BJ (cell line): ENCODE measurements at places on chromosomes 1 and 21.

- no peak for DNase-seq
Measured at GRCh38 chr1:225911191-225912130, 12.6 kb downstream of the PYCR2 start.

GRCh38 chr1:177286396-177286795 is 115.6 kb downstream of the BRINP2 start:
- no peak for DNase-seq

GRCh38 chr1:223207293-223208066 is 64.4 kb upstream of the TLR5 start:
- DNase-seq = no peak

GRCh38 chr1:182630586-182630985 is 26.4 kb upstream of the RGS16 start:
- DNase-seq = no peak

GRCh38 chr21:38832664-38833063 is 26.9 kb downstream of the ETS2 start:
- no peak for DNase-seq

GRCh38 chr1:60751306-60751705 is 331.1 kb upstream of the NFIA start:
- DNase-seq = no peak

DNA sequence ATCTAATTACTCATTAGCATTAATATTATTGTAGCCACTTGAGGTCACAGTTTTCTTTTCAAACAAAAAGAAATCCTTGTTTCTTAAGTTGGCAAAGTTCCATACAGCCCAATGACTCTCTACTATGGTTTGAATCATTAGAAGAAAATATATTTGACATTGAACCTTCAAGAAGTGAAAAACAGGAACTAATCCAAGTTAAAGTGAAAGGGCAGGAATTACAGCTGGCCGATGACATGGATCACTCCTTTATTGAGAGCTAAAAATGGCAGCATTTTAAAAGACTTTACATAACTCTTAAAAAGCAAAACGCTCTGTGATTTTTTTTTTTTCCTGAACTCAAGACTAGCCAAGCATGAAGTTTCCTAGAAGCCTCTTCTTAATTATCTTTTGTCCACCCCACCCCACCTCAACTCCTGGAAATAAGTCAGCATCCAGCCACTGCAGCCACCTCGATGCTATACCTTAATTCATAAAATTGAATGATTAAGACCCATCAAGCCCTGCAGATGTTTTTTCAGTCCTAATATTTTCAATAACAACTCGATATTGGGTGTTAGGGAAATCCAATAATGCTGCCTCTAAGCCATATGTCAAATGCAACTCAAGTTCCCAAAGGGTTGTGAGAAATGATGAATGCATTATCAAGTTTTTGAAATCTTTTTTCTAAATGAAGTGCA is 323.1 kb downstream of the HHIPL2 start:
- DNase-seq = no peak

DNA sequence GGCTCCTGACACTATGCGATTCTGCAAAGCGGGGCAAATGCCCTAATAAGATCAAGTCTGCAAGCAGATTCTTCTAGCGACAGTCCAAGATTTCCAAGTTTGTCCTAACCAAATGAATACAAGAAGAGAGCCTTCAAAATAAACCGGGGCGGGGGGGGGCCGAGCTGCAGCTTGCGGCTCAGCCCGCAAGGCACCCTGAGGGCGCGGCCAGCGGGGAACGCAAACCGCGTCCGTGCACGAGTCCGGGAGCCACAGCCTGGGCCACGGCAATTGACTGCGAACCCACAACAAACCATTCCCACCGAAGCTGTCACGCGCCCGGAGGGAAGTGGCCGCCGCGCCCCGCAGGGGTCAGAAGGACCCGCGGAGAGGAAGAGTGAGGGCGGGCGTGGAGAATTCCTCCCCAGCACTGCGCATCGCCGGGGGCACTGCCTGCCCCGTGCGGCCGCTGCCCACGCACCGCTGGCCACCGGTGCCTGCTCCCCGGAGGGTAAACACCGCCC is 687 bp downstream of the TGFBR3 start:
- no peak for DNase-seq

DNA sequence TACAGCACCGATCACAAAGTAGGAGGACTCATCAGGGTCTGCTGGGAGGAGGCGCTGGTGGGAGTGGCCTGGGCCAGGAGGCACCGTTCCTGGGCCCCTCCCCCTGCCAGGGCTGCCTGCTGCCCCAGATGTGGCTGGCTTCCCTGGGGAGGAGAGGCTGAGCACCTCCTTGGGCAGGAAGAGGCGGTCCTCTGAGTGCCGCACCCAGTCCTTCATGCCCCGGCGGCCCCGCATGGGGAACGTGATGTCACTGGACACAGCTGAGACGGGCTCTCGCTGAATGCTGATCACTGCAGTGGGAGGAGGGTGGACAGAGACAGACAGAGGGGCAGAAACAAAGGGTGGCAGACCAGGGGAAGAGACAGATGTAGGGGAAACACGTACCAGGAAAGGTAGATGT is 24.8 kb downstream of the ADGRB2 start:
- no peak for DNase-seq

- no peak for DNase-seq
Measured at GRCh38 chr1:161000736-161001480, 20.0 kb downstream of the F11R start.

DNA sequence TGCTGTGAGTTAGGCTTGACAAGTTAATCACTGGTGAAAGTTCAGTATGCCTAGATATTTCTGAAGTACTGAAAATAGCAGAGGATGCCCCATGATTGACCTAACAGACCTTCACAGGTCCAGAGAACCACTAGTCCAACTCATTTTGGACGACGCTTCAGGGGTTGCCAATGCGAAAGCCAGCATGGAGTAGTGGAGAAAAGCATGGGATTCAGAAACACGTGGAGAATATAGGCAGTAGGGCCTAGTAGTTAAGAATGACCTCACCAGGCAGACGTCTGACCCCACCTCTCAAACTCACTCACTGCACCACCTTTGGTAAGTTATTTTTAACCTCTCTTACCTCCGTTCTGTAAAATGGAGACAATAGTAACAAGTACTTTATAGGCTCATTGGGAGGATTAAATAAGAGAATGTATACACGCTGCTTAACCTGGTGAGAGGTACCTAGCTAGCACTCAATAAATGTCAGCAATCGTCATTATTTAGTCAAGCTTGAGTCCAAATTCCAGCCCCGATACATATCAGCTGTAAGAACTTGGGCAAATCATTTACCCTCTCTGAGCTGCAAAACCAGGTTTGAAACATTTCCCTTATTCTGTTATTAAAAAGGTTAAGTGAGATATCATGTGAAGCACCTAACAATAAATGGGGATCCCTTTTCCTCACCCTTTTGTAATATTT is 13.2 kb downstream of the PLPP3 start:
- DNase-seq = no peak

DNA sequence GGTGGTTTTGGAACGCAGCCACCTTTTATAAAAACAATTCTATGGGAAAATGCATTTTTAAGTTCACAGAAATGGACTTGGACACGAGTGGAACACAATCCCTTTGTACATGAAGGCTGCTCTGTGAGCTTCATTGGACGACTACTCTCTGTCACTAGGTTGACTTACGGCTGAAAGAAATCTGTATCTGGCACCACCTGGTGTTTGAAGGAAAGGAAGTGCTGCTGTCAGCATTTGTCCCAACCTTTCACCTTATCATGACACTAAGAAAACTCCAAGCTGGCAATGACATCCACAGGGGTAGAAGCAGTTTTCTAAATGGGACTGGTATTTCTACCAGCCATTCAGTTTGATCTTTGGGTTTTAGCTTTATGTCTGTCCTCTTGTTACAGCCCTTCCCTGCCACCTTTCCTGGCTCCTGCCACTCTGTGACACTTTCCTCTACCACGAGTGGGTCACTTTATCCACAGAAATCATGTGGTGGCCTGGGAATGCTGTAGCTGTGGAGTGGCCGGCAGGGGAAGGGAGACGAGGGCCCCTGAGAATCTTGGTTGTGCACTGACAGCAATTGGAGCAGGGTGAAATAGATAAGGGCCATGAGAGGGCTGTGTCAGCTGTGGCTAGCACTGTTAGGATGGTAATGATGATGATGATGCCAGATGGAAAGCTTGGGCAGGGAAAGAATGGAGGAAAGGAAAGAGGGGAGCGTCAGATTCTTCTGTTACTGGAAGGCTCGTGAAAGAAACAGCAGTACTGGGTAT is 85.2 kb downstream of the TBX19 start:
- no peak for DNase-seq

DNA sequence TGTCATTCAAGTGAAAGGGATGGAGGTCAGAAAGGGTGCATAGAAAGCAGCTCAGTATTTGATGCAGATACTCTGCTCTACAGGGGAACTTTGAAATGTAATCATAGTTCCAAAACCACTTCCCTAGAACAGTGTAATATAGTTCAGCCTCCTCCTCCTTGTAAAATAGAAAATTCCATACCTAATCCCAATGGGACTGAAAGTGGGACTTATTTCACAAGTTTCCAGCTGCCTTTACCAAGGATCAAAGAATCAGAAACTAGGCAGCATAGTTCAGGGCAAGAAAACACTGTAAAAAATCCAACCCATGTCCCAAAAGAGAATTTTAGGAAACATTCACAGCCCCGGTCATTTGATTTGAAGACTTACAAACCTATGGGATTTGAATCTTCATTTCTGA is 8.1 kb upstream of the TMCO2 start:
- DNase-seq = no peak

- DNase-seq = no peak
Measured at GRCh38 chr1:89823679-89824292, 3.0 kb downstream of the LRRC8D start.

GRCh38 chr1:47727051-47727696 is 270.0 kb downstream of the TRABD2B start:
- DNase-seq = no peak

GRCh38 chr1:8684590-8684989 is 132.8 kb downstream of the RERE start:
- no peak for DNase-seq

DNA sequence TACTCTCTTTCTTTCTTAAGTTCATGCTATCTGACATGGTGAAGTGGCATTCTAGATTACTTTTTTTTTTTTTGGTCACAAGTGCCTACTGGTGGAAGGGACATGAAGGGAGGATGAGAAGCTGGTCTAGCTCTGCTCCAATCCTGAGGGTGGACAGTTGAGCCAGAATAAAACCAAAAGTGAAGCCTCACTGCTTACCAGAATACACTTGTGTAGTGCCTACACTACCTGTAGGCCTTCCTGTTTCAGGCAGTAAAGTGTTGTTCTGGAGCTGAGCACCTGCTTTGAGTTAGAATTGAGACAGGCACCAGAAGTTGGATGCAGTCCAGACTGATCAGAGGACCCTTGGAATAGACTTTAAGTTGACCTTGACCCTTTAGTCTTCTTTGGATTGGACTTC is 40.4 kb upstream of the APOBEC4 start:
- no peak for DNase-seq

DNA sequence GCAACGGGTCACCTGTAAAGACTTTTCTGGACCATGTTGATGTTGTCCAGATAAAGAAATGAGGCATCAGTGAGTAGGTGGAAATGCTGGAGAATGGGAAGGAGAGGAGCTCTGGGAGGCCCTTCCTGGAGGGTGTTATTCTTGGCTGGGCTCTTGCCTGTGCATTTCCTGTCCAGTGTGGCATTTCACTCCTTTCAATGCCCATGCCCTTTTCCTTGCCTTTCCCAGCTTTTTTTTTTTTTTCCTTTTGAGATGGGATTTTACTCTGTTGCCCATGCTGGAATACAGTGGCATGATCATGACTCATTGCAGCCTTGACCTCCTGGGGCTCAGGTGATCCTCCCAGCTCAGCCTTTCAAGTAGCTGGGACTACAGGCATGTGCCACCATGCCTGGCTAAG is 11.8 kb downstream of the NOS1AP start:
- no peak for DNase-seq

GRCh38 chr1:211579440-211580302 is 710 bp upstream of the SLC30A1 start:
- no peak for DNase-seq
